ENCODE measurements at places on chromosomes 11 and 22.

DNA sequence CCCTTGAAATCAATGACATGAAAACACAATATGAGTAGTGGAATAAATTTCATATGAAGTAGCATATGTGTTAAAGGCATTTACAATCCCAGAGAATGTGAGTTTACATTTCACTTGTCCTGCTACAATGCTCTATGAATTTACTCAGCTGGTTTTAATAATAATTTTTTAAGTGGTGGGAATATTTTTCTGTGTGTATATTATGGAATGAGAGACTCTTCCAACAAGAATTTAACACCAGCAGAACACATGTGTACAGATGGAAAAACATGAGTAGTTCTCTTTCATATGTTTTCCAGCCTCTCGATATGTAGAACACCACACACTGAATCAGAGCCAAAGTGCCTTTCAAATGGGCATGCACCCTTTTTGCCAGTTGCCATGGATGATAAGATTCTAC is 170.4 kb downstream of the MAML2 start:
- DNase-seq: no peak
- no peak overlapping the region for H3K27ac ChIP-seq
- no peaks in the 10 kb centered on the region for H3K27me3 ChIP-seq
- no peak overlapping the region for H3K4me3 ChIP-seq

GRCh38 chr11:123382555-123383074 is 47.5 kb upstream of the GRAMD1B start:
- H3K4me1 ChIP-seq: no peaks in the 10 kb centered on the region
- no peaks in the 10 kb centered on the region for H3K27me3 ChIP-seq
- no peak overlapping the region for H3K4me3 ChIP-seq
- no peaks in the 10 kb centered on the region for H3K36me3 ChIP-seq

DNA sequence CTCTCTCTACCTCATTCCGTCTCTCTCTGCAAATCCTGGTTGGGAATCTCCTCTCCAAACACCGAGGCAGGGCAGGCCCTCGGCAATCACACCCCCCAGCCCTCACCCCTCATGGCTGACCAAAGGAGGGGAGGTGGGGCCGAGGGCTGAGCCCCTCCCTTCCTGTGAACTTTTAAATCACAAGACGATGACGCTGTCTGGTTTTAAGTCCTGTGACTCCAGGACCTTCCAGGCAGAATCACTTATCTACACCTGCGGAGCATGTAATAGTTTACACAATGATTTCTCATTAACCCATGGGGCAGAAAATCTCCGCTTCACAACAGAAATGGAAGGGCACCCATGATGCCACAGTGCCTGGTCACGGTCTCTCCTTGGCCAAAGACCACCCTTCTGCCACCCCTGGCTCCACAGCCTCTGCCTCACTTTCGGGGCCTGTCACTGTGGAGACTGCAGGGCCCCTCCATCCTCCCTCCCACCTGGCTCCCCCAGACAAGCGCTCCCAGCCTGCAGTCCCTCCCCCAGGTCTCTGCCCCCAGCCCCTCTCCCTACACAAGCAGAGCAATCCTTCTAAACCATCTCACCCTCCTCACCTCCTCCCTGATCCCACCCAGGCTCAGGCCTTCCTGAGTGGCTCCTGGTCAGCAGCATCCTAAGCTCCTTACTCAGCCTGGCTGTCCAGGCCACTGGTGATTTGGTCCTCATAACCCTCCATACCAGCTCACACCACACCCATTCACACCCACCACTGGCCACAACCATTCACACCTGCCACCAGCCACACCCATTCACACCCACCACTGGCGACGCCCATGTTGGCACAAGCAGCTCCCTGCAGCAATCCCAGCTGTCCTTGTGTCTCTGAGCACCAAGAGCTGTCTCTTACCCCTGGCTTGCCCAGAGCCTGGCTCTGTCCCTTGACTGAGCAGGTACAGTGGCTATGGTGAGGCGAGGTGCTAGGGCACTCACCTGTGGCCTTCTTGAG is 30.7 kb upstream of the ARFGAP3 start:
- no peak overlapping the region for H3K27ac ChIP-seq
- DNase-seq: no peak
- no peaks in the 10 kb centered on the region for H3K27me3 ChIP-seq
- no peaks in the 10 kb centered on the region for H3K36me3 ChIP-seq
- peaks cover 10% of the 10 kb centered on the region for H3K4me1 ChIP-seq

DNA sequence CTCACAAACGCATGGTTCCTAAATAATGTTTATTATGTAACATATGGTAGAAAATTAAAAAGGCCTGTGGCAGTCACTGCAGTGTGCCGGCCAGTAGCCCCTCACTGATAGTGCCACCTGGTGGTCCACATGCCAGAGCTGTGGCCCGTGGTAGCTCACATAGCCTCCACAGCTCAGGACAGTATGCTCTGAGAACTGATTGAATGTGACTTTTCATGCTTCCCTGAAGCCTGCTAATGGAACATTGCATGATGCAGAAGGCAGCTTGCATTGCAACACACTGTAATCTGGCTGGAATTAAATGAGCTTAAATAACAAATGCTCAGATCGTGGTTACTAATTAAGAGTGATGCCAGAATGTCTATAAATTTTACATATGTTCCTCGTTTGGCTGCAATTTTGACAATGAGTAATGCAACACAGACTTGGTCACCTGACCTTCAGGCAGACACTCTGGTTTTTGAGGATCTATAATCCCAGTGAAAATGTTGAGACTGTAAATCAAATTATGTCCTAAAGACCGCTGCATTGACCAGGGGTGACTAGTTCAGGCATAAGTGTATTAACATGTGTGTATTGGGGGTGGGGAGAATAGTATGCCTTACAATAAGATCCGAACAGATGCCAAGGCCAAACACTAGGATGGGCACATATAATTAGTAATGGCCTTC is 566.4 kb downstream of the METTL15 start:
- H3K4me1 ChIP-seq: peaks cover 11% of the 10 kb centered on the region
- DNase-seq: no peak
- H3K27me3 ChIP-seq: no peaks in the 10 kb centered on the region
- no peaks in the 10 kb centered on the region for H3K36me3 ChIP-seq
- H3K27ac ChIP-seq: peak overlapping the region; percentile 41

DNA sequence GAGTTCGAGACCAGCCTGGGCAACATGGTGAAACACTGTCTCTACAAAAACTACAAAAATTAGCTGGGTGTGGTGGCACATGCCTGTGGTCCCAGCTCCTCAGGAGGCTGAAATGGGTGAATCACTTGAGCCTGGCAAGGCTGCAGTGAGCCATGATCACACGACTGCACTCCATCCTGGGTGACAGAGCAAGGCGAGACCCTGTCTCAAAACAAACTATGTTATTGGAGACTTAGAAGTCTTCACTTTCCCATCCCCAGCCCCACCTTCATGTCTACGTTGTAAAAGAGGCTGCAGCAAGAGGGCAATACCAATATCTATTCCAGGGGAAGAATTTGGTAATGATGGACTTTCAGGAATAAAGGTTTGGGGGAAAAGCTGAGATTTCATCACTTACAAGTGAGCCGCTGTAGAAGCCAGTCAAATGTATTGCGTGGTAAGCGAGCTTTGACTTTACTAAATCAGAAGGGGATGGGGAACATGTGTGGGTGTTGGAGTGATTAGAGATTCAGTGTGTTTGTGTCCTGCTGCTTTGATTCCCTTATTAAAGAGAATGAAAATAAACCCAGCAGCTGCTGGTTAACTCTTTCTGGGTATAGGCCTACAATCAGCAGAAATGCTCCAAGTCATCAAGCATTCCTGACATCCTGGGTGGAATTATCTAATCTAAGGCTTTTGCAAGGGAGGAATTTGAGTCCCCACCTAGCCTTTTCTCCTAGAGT is 53.7 kb downstream of the UBASH3B start:
- no peak overlapping the region for H3K4me3 ChIP-seq
- no peak for DNase-seq
- no peaks in the 10 kb centered on the region for H3K4me1 ChIP-seq
- H3K27ac ChIP-seq: no peak overlapping the region

All from vagina (tissue), 2 donors.